Stimulated activated CD8-positive, alpha-beta memory T cell treated with anti-CD3 and anti-CD28 coated beads, Interleukin-2, amount 100 ng/mL, for 1 hour (primary cell): ENCODE measurements at places on chromosomes 6 and 20.

DNA sequence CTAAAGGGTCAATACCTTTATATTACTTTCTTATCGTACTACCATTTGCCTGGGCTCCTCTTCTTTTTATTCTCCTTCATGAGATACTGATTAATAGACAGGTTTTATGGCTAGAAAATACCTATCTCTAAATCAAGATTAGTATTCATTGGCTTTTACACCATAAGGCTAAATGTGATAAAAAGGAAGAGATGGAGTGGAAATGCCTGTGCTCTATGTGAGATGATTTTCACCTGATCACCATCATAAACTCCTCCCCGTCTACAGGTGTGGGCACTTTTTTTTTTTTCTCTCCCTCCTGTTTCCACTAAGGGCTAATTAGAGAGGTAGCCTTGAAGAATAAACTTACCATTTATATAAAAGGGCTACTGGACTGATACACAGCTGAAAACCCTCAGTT is at the start of gene GLYATL3:
Gene GLYATL3 (plus strand): TSS at position 301 of the 400 bp plus-strand sequence. CDS start 12,068 bp downstream, outside the sequence.
- DNase-seq, result no peak

- no peak for DNase-seq
Observed at GRCh38 chr6:144262470-144263369, 22.4 kb upstream of the UTRN start.

- no peak for DNase-seq
Observed at GRCh38 chr6:163634211-163635171, 220.0 kb downstream of the QKI start.

GRCh38 chr6:20340068-20340848 is 61.4 kb upstream of the E2F3 start:
- DNase-seq, result no peak

DNA sequence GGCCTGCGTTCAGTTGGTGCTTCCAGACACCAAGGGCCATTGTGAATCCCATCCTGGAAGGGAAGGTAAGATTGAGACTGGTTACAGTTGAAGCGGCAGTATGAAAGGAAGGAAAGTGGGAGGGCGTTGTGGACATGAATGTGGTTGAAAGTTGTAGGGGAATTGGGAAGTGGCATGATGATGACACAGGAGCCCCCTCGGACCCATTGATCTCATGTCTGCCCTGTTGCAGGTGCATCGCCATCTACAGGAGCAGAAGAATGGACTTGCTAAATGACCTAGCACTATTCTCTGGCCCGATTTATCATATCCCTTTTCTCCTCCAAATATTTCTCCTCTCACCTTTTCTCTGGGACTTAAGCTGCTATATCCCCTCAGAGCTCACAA is 5.5 kb downstream of the HLA-DQA1 start:
- DNase-seq, result no peak

- no peak for DNase-seq
Observed at GRCh38 chr6:141316236-141316635, 816.5 kb upstream of the GJE1 start.

GRCh38 chr6:144246988-144247387 is 38.1 kb upstream of the UTRN start:
- DNase-seq, result no peak

GRCh38 chr6:170080828-170081371 is 210.0 kb downstream of the DLL1 start:
- no peak for DNase-seq

DNA sequence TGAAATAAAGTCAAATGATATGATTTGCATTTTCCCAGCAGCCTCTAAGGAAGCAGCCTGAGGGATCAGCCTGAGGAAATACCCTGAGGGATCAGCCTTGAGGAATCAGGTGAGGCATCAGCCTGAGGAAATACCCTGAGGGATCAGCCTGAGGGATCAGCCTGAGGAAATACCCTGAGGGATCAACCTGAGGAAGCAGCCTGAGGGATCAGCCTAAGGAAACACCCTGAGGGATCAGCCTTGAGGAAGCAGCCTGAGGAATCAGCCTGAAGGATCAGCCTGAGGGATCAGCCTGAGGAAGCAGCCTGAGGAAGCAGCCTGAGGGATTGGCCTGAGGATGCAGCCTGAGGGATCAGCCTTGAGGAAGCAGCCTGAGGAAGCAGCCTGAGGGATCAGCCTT is 669.7 kb upstream of the AGPAT4 start:
- DNase-seq, result no peak

DNA sequence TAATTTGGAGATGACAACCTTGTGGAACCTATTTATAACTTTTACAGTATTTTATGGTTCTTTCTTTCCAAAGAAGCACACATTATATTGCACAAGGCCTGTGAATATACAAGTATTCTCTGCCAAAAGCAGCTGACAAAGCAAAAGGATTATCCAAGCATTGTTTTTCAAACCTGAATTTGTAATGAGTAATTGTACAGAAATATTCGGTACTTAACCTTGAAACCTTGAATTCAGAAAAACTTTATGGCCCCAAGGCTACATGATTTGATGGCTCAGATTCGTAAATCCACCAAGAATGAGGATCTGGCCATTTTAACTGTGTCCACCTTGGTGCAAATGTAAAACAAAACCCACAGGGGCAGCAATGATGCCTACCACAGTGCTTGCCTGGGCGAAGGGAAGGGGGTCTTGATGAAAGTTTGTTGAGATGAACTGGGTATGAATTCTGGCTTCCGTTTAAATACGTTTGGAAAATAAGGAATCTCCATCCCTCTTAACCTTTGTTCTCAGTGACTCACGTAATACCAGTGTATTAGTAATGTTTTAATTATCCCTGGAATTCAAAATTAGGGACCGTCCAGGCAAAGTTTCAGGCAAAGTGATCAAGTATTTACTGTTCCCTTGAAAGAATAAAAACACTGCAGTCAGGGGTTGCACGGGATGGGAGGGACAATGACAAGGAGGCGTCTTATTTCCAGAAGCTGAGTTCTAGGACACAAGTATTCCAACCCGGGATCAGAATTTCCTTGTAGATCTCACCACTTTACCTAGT is 2.7 kb upstream of the RBM24 start:
- DNase-seq, result no peak

- no peak for DNase-seq
Observed at GRCh38 chr6:46263707-46264086, 92.9 kb upstream of the ENPP5 start.

GRCh38 chr20:61044499-61044898 is 207.6 kb upstream of the CDH4 start:
- no peak for DNase-seq

GRCh38 chr6:47247227-47247797 is 62.4 kb downstream of the TNFRSF21 start:
- DNase-seq, result no peak

GRCh38 chr20:53080969-53081871 is 109.1 kb downstream of the TSHZ2 start:
- no peak for DNase-seq

- no peak for DNase-seq
Observed at GRCh38 chr6:170279977-170280688, 10.7 kb downstream of the DLL1 start.

DNA sequence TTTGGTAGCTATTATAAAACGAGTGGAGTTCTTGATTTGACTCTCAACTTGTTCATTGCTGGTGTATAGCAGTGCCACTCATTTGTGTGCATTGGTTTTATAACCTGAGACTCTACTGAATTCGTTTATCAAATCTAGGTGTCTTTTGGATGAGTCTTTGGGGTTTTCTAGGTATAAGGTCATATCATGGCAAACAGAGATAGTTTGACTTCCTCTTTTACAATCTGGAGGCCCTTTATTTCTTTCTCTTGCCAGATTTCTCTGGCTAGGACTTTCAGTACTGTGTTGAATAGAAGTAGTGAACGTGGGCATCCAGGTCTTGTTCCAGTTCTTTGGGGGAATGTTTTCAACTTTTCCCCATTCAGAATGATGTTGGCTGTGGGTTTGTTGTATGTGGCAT is 38.8 kb downstream of the SUMO4 start:
- no peak for DNase-seq

DNA sequence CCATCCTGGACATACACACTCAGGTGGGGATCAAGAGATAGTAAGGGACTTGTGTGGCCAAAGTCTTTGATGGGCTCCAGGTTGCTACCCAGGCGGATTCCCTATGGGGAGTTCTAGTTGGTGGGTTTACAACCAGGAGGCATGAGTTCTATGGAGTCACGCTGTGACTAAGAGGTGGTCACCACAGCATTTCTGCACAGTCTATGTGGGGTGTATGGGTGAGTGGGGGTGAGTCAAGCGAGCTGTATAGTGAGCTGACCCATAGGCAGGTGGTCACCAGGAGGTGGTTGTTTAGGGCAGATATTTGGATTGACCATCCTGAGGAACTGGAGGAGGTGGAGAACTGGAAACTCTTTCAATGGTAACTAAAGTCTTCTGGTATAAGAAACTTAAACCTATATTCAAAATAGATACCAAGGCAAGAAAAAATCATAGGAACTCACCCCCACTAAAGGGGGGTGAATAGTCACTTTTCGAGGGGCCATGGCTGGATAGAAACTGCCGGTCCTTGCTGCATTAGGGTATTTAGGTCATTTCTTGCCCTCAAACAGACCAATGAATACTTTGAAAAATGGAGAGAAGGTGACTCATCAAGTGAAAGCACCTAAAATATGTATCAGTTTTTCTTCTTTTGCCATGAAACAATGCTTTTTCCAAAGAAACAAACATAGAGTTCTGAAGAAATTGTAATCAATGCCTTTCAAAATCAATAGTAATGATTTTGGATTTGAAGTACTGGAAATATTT is 84.3 kb upstream of the NRN1 start:
- DNase-seq, result no peak

DNA sequence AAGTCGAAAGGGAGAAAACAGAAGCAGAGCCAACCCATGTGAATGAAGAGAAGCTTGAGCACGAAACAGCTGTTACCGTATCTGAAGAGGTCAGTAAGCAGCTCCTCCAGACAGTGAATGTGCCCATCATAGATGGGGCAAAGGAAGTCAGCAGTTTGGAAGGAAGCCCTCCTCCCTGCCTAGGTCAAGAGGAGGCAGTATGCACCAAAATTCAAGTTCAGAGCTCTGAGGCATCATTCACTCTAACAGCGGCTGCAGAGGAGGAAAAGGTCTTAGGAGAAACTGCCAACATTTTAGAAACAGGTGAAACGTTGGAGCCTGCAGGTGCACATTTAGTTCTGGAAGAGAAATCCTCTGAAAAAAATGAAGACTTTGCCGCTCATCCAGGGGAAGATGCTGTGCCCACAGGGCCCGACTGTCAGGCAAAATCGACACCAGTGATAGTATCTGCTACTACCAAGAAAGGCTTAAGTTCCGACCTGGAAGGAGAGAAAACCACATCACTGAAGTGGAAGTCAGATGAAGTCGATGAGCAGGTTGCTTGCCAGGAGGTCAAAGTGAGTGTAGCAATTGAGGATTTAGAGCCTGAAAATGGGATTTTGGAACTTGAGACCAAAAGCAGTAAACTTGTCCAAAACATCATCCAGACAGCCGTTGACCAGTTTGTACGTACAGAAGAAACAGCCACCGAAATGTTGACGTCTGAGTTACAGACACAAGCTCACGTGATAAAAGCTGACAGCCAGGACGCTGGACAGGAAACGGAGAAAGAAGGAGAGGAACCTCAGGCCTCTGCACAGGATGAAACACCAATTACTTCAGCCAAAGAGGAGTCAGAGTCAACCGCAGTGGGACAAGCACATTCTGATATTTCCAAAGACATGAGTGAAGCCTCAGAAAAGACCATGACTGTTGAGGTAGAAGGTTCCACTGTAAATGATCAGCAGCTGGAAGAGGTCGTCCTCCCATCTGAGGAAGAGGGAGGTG is 38.7 kb downstream of the ZBTB2 start:
- DNase-seq, result no peak

GRCh38 chr20:8854571-8854970 is 214.3 kb upstream of the PLCB4 start:
- no peak for DNase-seq

- no peak for DNase-seq
Observed at GRCh38 chr6:148513145-148514071, 170.8 kb downstream of the SASH1 start.

DNA sequence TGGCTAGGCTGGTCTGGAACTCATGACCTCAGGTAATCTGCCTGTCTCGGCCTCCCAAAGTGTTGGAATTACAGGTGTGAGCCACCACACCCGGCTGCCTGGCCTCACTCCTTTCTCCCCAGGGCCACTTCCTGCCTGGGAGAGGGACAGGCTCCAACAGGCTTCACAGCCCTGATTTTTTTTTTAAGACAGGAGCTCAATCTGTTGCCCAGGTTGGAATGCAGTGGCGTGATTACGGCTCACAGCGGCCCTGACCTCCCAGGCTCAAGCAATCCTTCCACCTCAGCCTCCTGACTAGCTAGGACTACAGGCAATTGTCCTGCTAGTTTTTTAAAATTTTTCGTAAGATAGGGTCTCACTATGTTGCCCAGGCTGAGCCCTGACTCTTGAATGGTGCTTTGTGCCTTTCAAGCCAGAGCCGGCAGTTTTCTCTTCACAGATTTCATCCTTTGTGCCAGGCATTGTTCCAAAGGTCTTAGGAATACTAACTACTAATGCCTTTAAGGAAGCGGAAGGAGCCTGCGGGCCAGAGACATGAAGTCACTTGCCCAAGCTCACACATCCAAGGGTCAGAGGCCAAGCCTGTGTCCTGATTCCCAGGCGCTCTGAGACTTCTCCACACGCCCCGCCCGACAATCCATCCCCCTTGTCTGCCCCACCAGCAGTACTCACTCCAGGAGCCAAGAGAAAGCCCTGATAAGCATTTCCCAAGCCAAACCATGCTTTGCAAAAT is 19.2 kb downstream of the CAPN11 start:
- DNase-seq, result no peak

DNA sequence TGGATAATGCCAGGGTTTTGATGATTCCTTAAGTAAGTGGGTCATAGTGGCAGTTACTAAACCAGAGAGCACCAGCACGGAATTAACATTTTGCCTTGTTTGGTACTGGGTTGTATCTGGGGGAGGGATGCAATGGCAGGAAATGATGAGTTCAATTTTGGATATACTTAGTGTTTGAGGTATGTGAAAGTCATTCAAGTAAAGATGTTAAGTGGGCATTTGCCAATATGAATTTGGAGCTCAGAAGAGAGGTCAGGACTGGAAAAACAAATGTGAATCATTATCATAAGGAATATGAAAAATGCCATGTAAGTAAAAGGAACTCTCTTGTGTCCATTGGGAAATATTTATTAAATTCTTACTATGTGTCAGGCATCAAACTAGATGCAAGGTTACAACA is 6.2 kb downstream of the PXT1 start:
- DNase-seq, result no peak

DNA sequence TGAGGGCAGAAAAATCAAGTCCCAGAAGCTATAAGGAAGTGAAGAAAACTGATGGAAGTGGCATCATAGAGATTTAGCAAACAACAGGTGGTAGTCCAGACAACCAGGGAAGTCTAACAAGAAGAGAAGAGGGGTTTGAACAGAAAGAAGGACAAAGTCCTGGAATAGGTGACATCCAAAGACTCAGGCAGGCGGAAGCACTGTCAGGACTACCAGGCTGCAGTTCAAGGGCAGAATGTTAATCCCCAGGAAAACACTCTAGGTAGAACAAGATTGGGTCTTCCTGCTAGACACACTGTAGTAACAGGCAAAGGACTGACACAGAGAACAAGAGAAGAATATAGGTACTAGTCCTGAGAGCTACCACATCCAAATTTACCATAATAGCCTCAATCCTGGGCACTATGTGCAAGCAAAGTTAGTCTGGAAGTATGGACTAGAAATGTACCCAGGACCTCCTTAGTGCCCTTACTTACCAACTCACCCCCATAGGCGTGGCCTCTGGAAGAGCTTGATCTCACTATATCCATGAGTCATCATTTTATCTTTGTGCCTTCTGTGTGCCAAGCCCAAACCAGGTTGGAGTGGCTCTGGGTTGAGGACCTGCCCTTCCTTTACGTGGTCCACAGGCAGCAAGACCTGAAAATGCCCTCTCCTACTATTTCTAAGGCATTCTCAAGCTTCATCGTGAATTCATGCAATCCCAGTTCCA is 2.2 kb upstream of the EPB41L2 start:
- DNase-seq, result no peak

GRCh38 chr6:111603040-111603439 is 2.6 kb downstream of the TRAF3IP2 start:
- DNase-seq, result no peak
